ENCODE measurements at places on chromosomes 6 and 20.
A peak's percentile ranks its signal among the peaks of the same experiment; 100 is the strongest.

DNA sequence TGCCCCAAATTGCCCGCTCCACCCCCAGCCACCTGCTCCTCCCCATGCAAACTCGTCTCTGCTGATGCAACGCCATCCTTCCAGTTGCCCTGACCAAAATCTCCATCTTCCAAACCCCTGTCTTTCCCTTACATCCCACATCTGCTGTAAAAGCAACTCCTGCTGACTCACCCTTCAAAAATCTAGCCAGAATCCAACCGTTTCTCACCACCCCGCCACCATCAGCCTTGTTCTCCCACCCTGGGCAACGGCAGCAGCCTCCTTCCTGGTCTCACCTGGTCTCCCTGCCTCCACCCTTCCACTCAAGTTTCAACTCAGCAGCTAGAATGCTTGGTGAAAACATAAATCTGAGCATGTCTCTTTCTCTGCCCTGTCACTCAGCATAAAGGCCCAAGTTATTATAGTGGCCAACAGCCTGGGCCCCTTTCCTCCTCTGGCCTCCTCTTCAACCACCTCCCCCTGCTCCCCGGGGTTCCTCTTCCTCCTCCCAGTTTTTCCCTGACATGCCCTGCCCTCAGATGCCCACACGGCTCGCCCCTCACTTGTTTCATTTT, 7.2 kb upstream of the SYNJ2 start:
- no peak for DNase-seq

DNA sequence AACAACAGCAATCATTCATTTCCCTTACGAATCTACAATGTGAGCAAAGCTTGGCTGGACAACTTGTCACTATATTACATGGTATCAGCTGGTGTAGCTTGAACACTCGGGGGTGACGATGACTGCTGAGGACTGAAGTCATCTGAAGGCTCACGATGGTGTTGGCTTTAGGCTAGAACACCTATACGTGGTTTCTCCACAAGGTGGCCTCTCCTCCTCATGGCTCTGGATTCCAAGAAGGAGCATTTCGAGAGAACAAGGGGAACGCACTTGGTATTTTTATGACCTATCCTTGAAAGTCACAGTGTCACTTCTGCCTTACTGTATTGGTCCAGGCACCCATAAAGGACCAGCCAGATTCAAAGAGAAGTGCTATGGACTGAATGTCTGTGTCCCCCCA, 37.5 kb upstream of the ADGRF1 start:
- DNase-seq, result no peak

- no peak for DNase-seq
These were observed 716.5 kb upstream of the MAP3K7 start for GRCh38 chr6:91303326-91303725.

GRCh38 chr6:166784691-166785090, 157.6 kb upstream of the RPS6KA2 start:
- DNase-seq, result no peak

DNA sequence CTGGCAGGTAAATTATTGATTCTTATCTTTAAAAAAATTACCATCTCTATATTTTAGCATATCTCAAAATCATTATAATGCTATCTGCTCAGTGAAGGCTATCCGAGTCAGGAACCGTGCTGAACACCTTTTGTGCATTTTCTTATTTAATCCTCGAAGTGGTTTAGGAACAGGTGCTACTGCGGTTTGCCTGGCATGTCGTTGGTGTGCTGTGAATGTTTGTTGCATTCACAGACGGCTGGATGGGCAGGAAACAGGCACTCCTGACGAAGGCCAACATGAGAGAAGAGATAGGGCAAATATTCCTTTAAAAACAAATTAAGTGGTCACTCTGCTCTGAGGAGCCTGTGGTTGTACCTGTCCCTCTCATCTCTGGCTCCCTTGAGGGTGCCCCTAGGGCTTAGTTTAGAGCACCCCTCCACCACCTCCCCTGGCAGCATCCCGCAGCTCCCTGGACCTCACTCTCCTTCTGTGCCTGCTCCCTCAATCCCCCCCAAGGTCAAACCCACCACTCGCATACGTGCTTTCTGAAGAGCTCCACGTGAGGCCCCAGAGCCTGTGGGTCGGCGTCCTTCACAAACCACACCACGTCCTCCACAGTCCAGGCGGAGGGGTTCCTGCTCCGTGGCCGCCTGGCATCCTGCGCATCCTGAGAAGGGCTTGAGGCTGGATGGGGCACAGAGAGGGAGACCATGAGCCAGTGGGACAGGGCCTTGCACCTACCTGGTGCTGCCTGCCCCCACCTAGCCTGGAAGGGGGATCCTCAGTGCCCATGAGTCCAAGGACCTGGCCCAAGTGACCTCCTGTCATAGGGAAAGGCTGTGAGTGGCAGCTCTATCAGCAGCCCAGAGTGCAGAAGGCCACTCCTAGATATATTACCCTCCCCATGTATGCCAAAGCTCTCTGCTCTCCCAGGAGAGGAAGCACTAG, 116.5 kb downstream of the SCML4 start:
- peak; percentile 2 for DNase-seq

DNA sequence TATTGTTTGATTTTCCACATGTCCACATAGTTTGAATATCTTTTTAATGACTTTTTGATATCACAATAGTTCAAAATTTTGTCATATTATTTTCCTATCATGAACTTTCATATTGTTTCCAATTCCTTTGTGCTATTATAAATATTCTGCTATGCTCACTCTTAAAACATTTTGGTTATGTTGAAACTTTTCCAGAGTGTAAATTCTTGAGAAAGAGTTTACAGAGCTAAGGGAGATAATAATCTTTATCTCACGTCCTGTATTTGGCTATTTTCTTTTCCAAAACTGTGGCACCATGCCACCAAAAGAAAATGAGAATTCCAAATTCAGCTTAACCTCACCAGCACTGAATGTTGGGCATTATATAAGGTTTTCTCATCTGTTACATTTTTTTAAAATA, 210.9 kb downstream of the TFAP2B start:
- no peak for DNase-seq

GRCh38 chr20:9300534-9300933, 213.9 kb upstream of the LAMP5 start:
- no peak for DNase-seq

DNA sequence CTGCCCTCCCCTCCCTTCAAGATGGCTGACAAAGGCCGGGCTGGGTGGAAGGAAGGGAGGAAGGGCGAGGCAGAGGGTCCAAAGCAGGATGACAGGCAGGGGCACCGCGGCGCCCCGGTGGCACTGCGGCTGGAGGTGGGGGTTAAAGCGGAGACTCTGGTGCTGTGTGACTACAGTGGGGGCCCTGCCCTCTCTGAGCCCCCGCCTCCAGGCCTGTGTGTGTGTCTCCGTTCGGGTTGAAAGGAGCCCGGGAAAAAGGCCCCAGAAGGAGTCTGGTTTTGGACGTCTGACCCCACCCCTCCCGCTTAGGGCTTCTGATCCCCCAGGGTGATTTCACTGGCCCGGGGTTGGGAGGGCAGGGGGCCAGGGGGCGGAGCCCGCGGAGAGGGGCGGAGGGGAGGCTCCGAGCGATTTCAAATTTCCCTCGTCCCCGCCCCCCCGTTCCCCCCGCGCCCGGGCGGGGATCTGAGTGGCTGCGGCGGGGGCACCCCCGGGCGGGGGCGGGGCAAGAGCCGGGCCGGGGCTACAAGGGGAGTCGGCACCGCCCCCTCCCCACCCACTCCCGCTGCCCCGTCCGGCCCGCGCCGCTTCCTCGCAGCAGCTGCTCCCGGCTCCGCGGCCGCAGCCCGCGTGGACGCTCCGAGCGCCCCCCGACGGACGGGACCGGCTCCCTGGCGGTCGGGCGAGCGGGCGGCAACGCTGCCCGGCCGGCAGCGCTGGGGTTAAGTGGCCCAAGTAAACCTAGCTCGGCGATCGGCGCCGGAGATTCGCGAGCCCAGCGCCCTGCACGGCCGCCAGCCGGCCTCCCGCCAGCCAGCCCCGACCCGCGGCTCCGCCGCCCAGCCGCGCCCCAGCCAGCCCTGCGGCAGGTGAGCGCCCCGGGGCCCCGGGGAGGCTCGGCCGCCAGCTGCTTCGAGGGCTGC, at the start of gene DNMT3B:
TSS of gene DNMT3B (plus strand) at position 555 of the 923 bp plus-strand sequence. CDS start 17,939 bp downstream, outside the sequence.
- DNase-seq, result peak; percentile 92

DNA sequence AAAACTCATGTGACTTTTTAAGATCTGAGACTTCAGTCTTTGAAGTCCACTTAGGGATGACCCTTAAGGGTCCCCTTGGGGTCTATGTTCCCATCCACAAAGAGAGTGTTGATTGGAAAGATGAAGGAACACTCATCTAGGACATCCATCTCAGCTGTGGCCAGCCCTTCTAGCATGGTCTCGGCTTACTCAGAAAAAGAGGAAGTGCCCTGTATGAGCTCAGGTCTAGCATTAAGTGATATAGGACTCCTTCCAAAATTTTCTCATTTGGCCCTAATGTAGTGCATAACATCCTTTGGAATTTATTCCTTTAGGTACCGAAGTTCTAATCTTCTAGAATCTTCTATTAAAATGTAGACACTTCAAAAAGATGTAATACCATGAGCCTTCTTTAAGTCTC, 77.4 kb downstream of the NDUFAF5 start:
- no peak for DNase-seq

DNA sequence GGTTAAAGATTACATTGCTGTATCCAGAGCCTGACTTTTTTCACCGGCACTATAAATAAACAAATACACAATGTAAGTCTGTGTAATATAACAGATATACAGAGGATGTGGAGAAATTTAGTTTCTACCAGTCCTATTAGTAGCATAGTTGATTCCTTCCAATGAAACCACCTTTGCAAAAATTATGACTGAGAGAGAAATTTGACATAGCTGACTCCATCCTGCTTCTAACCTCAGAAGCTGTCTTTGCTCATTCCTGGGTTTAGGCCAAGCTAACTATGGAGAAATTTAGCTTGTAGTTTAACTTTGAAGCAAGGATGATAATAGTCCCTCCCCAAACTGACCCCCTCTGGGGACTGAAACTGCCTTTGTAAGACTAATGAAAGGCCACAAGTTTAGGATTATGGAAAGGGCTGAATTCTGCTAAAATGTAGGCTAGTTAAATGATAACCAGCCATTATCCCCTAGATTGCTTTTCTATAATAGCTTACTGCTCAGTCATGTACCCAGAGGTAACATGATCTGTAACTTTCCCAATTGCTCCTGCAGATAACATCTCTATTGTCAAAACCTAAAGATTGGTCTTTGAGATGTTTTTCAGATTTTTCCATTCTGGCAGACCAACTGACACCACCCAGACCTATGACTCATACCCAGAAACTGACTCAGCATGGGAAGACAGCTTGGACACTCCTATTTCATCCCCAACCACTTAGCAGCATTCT, 172.8 kb upstream of the ARG1 start:
- no peak for DNase-seq

DNA sequence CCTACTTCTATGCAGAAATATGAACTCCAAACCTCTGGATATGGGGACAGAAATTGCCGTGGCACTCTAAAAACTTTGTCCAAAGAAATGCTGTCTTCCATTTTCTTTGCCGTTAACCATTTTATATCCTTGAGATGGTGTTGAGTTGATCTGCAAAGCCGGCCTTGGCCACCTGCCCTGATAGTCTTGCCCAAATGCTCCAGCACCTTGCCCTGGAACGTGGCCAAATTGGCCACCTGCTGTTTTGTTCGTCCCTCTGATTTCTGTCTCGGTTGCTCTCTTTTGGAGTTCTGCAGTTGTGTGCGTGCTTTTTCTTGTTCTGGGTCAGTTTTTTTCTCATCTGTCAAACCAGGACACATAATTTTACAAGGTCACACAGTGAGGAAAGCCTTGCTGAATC, 239.7 kb upstream of the GMDS start:
- peak; percentile 32 for DNase-seq
